ENCODE measurements at places on chromosomes 11 and 22. TPM values are rescaled to one million over a fixed set of nuclear protein-coding genes. Genes with fewer than 3 reads are reported as not detected.

DNA sequence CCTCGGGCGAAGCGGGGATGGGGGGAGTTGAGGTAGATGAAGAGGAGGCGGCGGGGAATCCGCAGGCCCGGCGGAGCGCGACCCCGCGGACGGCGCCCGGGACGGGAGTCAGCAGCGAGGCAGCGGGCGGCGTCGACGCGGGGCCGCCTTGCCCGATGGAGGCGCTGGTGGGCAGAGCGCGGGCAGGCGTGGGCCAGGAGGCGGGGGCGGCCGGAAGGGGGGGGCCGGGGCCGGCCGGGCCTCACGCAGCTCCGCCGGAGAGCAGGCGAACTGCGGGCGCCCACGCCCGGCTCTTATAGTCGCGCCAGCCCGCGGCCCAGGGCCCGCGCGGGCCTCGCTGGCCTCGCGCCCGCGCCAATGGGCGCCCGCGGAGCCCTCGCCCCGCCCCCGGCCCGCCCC is at the start of gene IGF2:
TSS of gene IGF2 (minus strand) at position 267 of the 399 bp plus-strand sequence. CDS start 3,866 bp downstream, outside the sequence.
- DNase-seq: no peak

GRCh38 chr11:6315811-6316425 is 4.4 kb downstream of the CAVIN3 start:
- peak; percentile 86 for DNase-seq

- no peak for DNase-seq
These were observed 235.0 kb downstream of the TTC28 start for GRCh38 chr22:28444659-28445058.

GRCh38 chr22:37893583-37893983 is 12.5 kb upstream of the MICALL1 start:
- no peak for DNase-seq

- DNase-seq: no peak
These were observed 17.8 kb downstream of the KIF18A start for GRCh38 chr11:28090052-28090749.

SEC14L2 gene
- 5.5 TPM for total RNA-seq

CARS1 gene
- total RNA-seq: 20.2 TPM

PTPN5 gene
- 26.1 TPM for total RNA-seq

NLRP14 gene
- 1.6 TPM for total RNA-seq

GRCh38 chr11:78973876-78974275 is 399.2 kb upstream of the NARS2 start:
- DNase-seq: no peak

DNA sequence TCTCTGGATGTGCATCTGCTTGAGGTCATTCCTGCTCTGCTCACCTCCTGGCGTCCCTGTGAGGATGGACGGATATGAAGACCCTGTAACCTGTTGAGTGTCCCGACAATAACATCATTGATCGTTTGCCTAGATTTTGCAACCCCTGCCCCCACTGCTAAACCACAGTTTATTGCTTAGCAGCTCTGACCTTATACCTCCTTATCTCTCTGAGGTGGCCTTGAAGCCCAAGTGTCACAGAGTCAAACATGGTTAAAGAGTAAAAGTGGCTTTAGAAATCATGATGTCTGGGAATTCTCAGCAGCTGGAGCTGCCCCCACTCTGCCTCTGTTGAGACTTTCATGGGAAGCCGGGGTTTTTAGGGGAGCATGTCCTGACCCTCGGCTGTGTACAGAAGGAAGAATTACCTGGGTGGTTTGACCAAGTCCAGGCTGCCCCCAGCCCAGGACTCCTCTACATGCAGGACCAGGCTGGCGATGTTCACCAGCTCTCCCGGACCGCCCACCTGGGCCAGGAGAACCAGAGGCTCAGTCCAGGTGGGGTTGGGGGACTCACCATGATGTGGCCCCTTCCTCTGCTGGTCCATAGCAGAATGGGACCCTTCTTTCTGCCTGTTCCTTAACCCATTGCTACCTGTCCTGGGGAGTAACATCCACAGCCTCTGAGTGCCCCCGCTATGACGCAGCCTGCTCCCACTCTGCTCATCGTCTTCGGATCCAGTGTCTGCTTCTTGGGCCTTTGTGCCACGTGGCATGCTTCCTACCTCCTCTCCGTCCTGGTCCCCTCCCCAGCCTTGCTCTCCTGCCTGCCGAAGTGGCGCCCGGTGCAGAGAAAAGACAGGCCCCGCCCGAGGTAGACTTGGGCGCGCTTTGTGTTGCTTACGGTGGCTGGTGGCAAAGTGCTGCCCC is 33.4 kb upstream of the FTH1 start:
- DNase-seq: no peak

GRCh38 chr11:96257972-96258934 is 84.7 kb downstream of the MAML2 start:
- DNase-seq: no peak

ANKK1 gene
- not detected for total RNA-seq

LARGE2 gene
- not detected for total RNA-seq

OR51B5 gene
- total RNA-seq: 1.6 TPM

- no peak for DNase-seq
These were observed 15.3 kb upstream of the GAB2 start for GRCh38 chr11:78432956-78433355.

GSTP1 gene
- total RNA-seq: 129 TPM

DNA sequence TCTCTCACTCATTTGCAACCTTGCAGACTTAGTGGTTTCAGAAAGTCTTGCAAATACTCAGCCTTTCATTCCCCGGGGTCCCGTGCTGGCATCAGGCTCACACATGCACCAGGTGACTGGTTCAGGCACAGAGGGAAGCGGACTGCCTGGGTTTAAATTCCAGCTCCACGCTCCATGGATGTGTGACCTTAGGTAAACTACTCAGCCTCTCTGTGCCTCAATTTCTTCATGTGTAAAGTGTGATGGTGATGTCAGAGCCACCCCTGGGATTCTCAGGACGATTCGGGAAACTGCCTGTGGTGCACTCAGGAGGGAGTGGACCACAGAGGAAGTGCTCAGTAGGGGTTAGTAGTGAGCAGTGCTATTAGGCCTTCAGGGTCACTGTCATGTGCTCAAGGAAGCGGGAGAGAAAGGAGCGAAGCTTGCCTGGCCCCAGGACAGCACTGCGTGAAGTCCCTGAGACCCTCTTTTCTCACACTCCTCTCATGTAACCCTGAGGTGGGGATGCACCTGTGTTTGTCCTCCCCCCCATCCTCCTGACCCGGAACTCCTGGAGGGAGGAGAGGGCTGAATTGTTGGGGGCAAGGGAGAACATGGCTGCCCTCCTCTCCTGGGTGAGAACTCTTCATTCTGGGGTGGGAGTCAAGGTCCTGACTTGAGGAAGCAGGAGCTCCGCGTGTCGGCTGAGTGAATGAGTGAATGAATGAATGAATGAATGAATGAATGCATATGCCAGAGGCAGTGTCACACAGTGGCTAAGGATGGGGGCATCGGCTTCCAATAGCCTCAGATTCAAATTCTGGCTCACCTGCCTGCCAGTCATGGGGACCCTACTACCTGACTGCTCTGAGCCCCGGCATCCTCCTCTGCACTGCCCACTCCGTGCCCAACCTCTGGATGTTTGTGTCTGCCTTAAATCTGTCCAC is 14.4 kb upstream of the UPK3A start:
- DNase-seq: no peak

GRCh38 chr11:3367221-3367620 is 11.7 kb downstream of the ZNF195 start:
- DNase-seq: no peak

DDI1 gene
- not detected for total RNA-seq

DNA sequence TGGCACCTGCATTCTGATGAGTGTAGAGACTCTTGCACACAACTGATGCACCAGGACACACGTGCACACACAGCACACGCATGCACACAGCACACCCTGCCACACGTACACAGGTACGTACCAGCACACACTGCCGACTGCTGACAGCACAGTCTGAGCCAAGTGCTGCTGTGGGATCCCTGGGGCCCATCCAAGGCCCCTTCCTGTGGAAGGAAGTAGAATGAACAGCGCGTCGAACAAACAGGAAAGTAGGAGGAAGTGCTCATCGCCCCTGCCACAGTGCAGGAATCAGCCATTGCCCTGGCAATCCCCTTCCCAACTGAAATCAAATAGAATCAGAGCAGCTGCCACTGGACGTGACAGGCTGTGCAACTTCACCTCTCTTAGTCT is 57.9 kb downstream of the CD82 start:
- no peak for DNase-seq

PRAME gene
- not detected for total RNA-seq

SLC5A4 gene
- 0.73 TPM for total RNA-seq

DNA sequence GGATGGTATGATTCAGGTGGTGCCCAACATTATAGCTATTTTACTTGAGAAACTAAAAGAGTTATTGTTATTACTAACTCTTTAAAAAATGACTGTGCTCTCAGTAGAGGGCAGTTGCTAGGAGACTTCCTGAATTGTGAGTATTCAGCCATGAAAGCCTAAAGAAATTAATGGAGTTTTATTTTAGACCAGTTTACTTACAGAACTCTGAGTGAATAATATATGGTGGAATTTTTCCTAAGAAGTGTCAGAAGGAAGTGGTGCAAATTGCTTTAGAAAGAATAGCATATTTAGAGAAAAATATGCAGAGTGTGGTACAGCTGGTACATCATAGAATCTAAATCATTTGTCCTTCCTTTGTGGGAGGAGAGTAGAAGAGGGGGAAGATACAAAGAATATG is 689.9 kb upstream of the CCDC90B start:
- no peak for DNase-seq

DNA sequence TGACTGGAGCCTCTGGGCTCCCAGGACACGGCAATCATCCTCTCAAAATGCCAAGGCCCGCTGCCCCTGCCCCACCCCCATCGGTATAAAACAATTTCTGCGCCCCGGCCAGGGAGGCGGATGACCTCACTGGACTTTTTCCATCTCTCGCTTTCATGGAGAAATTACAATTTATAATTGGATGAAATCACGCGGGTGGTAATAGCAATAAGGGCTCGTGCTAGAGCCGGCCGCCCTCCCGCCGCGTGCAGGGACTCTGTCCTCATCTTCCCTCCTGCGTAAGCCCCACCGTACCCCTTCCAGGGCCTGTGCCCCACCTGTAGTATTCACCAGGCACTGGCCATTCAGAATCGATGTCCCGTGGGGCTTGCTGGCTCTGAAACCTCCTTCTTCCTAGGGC is 64.5 kb downstream of the MACROD1 start:
- peak; percentile 47 for DNase-seq

DNA sequence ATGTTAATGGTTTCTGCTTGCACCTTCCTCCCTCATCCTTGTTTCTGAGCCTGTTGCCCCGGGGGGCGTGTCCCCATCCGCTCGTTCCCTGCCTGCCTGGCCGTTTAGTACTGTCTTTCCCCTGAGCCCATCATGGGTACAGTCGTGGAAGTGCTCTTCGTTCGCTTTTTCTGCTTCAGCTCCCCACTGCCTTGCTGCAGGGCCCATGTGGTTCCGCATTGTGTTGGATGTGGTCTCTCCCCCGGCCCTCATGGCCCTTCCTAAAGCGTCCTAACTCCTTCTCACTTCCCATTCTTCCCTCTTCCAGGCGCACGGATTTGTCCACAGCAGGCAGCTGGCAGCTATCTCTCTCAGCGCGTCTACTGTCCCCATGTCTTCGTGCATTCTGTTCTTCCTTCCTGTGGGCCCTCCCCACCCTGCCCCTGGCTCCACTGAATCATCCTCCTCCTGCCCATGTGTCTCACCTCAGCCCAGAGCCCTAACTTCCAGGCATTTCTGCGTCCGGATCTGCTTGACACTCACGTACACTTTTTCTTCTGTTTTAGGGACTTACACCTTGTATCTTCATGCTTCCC is 98.1 kb downstream of the ZBTB16 start:
- no peak for DNase-seq

DNA sequence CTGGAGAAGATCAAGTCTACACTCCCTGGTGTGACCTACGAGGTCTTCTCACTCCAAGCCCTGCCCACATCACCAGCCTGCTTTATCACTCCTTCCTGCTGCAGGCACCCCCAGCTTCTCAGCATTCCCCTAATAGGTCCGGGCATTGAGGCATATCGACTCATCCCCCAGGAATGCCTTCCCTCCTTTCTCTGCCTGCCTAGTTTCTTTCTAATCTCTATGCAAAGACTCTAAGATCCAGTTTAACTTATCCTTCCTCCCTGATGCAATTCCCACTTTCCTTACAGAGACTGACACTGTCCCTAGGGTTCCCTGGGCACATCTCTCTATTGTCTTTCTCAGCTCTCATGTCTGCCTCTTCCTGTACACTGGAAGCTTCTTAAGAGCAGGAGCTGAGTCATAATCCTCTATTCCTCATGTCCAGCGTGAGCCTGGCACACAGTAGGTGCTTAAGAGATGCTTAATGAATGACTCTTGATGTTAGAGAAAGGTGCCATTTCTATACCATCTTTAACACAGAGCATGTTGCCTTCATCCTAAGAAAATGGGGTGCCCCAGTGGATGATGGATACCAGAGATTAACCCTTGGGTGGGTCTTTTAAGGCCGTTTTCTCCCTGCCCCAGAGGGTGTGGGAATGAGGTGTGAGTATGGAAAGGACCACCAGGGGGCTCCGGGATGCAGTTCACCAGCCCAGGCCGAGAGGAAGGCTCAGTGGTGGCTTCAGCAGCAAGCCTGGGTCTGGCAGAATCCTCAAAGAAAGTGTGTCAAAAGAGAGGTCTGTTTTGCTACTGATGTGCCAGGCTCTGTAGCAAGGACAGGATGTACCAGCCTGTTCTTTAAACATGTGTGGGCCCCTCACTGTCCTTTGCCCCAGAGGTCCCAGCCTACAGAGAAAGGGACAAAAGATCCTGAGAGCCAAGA is 34.7 kb downstream of the PARVA start:
- peak; percentile 33 for DNase-seq

GRCh38 chr11:60872961-60873524 is 5.7 kb downstream of the ZP1 start:
- peak; percentile 49 for DNase-seq

MS4A2 gene
- not detected for total RNA-seq

DNA sequence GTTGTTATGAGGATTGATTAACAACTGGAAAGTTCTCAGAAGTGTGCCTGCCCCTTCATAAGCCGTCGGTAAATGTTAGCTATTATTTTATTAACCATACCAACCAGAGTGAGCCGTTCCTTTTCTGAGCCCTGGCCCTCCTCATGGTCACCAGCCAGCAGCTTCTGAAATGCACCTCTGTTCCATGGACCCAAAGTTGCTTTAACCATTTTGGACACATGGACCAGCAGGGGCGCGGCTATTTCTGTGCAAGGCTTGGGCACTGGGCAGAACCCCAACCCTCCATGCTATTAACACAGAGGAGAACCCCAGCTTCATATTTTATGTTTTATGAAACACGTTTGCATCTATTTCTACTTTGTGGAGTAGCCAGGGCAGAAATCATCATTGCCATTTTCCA is 18.6 kb upstream of the SCGB1A1 start:
- no peak for DNase-seq

MCHR1 gene
- total RNA-seq: 5.7 TPM

DNA sequence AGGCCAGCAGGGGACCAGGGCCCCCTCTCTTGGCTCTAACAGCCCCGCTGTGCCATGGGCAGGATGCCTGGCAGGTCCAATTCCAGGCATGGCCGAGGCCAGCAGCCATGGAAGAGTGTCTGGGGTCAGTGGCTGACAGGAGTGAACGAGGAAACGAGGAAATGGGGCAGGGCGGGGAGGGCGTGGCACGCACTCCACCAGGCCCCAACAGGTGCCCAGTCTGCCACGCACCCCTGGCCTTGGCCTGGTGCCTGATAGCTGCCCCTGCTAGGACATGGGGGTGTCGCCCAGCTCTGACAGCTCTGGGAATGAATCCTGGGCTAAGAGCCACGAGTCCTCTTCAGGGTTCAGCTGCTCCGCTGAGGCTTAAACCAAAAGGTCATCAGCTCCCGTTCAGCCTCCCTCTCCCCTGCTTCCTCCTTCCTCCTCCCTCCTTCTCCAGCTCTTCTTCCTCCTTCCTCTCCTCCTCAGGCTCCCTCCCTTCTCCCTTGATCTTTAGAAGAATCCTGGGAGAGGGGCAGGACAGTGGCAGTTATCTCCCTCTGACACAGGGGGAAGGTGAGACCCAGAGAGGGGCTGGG is 11.5 kb upstream of the TBC1D22A start:
- DNase-seq: no peak

CCDC89 gene
- total RNA-seq: 1.4 TPM

All from cerebellum (tissue), 4 donors.